ENCODE measurements at places on chromosomes 16 and 17.

DNA sequence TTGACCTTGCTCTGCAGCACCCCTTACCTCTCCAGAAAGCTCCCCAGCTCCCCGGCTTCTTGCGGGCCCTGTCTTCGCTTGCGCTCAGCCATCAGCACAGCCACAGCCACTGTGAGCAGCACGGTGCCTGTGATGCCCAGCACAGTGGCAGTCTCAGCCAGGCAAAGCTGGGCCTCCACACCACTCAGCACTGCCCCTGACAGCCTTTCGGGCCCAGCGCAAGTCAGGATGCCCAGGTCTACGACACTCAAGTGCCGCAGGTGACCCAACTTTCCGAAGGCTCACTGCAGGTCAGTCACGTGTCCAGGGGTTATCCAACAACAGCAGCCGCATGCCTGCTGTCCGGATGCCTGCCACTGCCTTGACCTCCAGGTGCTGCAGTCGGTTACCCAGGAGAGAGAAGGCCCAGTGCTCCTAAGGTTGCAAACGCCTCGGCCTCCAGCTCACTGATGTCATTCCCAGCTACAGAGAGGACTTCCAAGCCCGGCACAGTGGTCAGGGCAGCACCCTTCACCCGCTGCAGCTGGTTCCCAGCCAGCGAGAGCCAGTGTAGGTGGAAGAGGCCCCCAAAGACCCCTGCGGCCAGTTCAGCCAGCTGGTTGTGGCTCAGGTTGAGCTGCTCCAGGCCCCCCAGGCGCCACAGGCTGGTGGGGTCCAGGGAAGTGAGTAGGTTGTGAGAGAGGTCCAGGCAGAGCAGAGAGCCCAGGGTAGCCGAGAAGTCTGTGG, 8.9 kb upstream of the TMEM101 start:
- DNase-seq: no peak

GRCh38 chr17:79331492-79331891, 256.9 kb downstream of the ENGASE start:
- DNase-seq: no peak

GRCh38 chr16:49465661-49466528, 92.3 kb downstream of the C16orf78 start:
- DNase-seq: no peak

GRCh38 chr16:9389543-9390207, 298.2 kb downstream of the HAPSTR1 start:
- no peak for DNase-seq

DNA sequence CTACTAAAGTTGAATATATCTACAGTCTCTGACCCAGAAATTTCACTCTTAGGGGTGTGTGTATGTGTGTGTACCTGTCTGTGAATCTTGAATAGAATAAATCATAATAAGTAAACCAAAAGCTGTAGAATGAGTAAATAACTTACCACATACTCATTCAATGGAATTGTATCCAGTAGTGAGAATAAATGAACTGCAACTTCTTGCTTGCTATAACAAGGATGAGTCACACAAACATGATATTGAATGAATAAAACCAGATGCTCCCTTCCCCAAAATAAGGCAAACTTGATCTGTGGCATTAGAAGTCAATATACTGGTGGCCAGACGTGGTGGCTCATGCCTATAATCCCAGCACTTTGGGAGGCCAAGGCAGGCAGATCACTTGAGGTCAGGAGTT, 259.8 kb upstream of the MON1B start:
- DNase-seq: no peak

DNA sequence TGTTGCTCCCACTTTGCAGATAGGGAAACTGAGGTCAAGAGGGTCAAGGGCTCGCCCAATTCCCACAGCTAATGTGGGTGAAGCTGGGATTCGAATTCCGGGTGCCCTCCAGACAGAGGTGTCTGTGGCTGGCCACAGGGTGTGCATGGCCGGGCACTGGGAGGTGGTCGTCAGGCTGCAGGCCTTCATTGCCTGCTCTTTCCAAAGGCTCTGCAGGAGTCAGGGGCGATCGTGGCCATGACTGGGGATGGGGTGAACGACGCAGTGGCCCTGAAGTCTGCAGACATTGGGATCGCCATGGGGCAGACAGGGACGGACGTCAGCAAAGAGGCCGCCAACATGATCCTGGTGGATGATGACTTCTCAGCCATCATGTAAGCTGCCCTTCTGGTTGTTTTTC, 49.8 kb downstream of the MEAK7 start:
- no peak for DNase-seq

- DNase-seq: no peak
Observed at GRCh38 chr16:57724531-57724930, 11.0 kb upstream of the KATNB1 start.

DNA sequence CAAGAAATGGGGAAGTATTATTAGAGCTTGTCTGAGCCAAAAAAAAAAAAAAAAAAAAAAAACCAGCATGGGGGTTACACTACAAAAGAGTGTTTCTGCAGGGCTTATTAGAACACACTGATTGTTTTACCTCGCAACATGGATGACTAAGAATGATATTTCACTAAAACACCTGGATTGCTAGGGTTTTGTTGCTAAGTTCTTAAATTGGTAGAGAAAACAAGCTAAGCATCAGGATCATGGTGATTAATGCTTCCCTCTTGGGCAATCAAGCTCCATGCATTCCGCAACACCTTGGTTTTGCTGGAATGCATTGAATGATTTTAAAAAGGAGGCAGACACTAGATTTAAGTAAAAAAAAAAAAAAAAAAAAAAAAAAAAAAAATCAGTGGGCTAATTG, 931.4 kb upstream of the CDH8 start:
- DNase-seq: no peak

DNA sequence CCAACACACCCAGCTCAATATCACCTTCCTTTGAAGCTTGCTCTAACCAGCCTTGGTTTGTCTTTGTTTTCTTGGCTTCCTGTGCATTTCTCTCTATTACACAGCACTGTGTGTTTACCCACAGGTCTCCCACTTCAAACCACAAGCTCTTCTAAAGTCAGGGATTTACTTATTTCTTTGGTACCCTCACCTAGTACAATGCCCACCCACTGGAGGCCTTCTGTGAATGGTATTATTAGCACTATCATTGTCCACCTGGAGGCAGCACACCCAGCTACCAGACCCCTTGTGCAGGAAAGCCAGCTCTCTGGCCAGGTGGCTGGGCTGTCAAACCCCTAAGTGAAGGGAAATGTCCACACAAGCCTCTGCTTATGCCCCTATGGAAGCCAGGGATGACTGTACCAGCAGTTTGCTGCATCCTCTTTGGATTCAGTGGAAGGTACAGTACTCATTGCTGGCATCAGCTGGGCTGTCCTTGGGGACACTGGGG, 9.4 kb upstream of the TOP2A start:
- DNase-seq: no peak

GRCh38 chr17:9346296-9346926, 229.2 kb downstream of the STX8 start:
- DNase-seq: no peak

- DNase-seq: no peak
Observed at GRCh38 chr17:75340631-75341030, 51.4 kb upstream of the SLC25A19 start.

GRCh38 chr16:8511464-8511863, 78.8 kb downstream of the TMEM114 start:
- DNase-seq: no peak

DNA sequence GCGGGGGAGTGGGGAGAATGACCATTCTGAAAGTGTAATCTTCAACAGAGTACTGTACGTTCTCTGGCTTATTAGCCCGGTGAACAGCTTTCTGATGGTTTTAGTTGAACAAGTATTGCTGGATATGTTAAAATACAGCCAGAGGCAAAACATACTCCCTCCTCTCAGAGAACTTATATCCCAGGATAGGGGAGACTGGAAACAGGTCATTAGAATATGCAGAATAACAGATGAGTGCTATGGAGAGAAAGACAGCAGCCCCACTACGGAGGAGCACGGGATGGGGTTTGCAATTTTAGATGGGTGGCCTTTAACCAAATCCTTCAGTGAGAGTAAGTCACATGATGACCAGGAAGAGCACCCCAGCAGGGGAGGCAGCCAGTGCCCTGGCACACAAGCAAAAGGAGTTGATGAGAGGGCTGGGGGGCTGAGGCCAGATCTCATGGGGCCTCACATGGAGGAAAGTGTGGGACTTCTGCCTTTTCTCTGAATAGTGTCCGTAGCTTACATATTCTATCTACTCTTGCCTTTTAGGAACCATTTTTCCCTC, 43.1 kb upstream of the SEC14L1 start:
- DNase-seq: no peak

DNA sequence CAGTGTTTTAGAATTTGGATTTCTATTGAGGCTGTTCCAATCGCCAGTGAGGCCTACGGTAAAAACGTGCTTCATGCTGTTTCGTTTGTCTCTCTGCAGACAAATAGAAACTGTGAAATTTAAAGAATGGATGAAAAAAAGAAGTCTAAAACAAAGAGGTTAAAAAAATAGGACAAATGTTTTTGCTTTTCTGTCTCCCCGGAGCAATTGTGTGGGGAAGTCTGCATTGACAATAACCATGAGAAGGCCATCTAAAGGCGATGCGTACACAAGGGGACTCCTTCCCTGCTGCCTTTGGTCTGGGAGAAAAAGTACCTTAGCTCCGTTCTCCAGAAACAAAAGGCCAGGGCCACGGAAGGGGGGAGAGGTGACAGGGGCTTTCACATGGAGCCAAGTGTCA, 4.6 kb upstream of the ZFHX3 start:
- DNase-seq: no peak

DNA sequence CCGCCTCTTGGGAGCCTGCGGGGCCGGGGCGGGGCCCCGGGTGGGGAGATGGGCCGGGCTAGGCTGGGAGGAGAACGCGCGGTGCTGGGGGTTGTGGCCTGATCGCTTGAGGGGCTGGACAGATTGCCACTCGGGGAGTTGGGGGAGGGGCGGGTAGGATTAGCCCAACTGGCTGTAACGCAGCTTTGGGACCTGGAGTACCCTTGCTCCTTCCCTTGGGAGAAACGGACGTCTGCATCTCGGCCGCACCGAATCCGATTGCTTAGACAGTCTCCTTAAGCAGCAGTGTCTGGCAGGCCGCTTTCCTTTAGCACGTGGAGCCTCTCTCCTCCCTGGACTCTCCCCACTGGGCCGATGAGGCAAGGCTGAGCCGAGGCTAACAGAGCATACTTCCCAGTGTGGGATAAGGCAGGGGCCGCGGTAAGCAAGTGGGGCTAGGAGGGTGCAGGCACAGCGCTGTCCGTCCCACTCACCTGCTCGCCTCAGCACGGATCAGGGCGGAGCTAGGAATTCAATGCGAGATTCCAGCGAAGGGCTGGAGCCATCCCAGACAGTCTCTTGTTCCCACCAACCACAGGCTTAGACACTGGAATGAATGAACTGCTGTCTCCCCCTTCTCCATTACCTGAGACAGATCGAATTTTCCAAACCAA, 540 bp upstream of the ACLY start:
- no peak for DNase-seq

GRCh38 chr16:70418993-70419318, 19.9 kb downstream of the ST3GAL2 start:
- DNase-seq: no peak

DNA sequence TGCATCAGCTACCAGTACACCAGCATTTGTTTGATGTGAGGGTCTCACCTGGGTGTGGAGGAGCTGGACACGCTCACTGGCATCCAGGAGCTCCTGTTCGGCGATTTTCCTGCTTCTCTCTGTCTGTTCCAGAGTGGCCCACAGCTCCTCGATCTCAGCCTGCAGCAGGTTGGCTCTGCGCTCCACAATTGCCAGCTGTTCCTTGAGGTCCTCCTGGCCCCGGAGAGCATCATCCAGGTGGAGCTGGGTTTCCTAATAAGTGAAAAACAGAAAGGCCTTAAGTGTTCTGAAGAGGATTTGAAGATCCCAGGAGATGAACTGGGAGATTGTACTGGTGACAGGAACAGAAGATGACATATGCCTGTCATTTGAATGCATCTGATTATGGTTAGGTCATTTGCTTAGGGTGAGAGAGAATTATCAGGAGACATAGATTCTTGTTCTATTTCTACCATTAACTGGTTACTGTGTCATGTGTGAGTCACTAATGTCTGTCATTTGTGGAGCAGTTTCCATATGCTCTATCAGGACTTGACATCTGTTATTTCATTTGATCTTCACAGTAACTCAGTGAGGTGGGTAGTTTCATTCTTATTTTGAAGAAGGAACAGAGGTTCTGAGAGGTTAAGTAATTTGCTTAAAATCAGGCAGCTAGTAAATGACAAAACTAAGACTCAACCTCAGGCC, 21.5 kb upstream of the MYH13 start:
- no peak for DNase-seq

- no peak for DNase-seq
Observed at GRCh38 chr17:67912656-67913055, 83.6 kb downstream of the C17orf58 start.

DNA sequence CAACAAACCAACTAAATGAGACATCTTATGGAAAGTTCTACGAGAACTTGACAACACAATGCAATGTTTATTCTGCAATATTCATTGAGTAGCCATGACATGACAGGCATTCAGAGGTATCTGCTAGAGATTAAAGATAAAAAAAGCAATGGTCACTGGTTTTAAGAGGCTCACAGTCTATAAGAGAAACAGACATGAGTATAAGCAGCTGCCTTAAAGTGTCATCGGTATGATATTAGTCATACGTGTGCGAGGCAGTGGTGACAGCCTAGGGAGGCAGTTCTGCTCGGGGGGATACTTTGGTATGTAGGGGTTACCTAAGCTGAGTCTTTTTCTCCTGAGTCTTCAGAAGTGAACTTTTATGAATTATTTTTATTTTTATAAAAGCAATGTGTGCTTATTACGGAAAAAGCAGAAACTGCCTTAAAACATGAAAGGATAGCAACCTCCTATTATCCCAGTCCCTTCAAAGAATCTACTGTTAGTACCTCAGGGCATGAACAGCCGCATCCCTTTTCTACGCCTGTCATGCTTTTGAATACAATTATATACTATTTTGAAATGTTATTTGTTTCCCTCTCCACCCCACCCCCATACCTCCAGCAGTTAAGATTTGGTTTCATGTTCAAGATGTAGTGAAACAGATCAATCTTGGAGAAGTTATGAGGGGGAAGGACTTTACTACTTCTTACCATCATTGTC, 7.7 kb downstream of the ST6GALNAC1 start:
- DNase-seq: no peak

- no peak for DNase-seq
Observed at GRCh38 chr16:16018705-16019104, 69.3 kb downstream of the ABCC1 start.

GRCh38 chr16:54509456-54509855, 222.9 kb upstream of the IRX3 start:
- DNase-seq: no peak

DNA sequence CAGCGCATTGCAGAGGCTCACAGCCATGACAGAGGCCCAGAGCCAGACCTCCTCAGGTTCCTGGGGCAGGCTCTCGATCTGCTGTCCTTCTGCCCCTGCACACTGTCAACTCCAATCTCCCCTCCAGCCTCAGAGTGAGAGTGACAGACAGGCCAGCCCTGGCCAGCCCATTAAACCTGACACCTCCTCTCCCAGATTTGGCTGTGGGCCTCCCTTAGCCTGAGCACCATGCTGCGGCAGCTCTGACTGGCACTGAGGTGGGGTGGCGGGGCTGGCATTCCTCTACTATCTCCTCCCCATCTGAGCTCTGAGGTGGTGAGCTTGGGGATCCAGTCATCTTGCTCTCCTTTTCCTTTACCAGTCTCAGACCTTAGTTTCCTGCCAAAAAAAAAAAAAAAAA, 15.5 kb upstream of the C1QL1 start:
- DNase-seq: no peak

- no peak for DNase-seq
Observed at GRCh38 chr16:23071196-23072083, 77.8 kb downstream of the USP31 start.

- DNase-seq: no peak
Observed at GRCh38 chr17:80460429-80460834, 16.0 kb downstream of the NPTX1 start.

Data from stimulated activated CD8-positive, alpha-beta memory T cell treated with anti-CD3 and anti-CD28 coated beads, Interleukin-4, amount 100 ng/mL, for 24 hours (primary cell).